ENCODE measurements at places on chromosomes 11 and 22.

GRCh38 chr11:15910761-15911160 lies 445.6 kb downstream of the SOX6 start:
- DNase-seq, result no peak

DNA sequence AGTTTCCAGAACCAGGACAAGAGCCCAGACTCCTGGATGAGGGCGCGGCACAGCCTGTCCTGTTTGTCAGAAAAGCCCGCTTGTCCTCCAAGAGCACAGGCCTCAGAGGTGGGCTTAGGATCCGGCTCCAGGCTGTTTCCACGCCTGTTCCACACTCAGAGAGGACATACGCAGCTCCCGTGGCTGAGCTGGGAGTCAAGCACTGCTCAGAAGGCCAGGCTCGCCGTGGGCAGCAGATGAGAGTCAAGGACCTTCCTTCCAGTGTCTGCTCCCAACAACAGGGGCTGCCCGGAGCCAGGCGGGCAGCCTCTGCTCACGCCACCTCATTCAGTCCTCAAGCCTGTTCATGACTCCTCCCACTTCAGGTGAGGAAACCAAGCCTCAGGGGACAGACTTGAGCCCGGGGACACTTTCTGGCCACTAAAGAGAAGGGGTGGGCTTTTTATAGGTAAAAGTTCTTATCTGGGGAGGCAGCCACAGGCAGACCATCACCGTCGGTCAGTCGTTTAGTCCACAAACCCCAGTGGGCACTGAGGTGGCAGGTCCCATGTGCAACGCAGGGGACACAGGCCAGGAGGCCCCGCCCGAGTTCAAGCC lies 3.8 kb downstream of the CYB5R3 start:
- no peak for DNase-seq

GRCh38 chr22:25598609-25599008 lies 34.1 kb downstream of the GRK3 start:
- no peak for DNase-seq

GRCh38 chr11:31499576-31500178 lies 9.7 kb downstream of the IMMP1L start:
- DNase-seq, result no peak

- no peak for DNase-seq
These were observed 107.1 kb upstream of the CD44 start for GRCh38 chr11:35031867-35032266.

DNA sequence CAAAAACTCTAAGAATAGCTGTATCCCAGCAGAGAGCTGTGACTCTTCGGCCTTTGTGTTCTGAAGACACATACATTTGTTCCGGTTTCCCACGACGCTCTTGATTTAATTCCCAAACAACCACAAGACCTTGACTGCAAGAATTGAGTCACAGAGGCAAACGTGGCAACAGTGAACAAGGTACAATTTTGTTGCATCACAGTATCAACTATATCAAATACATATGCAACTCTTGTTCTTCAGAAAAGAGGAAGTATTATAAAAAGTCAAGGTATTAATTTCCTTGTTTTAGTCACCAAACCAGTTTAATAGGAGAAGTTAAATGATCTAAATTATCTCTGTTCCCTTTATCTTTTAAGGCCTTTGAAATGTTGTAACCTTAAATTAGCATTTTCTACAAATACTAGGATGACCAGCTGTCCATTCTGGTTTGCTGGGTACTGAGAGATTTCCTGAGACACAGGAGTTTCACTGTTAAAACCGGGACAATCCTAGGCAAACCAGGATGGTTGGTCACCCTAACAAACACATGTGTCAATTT lies 11.1 kb downstream of the HPS5 start:
- DNase-seq, result peak; percentile 37

DNA sequence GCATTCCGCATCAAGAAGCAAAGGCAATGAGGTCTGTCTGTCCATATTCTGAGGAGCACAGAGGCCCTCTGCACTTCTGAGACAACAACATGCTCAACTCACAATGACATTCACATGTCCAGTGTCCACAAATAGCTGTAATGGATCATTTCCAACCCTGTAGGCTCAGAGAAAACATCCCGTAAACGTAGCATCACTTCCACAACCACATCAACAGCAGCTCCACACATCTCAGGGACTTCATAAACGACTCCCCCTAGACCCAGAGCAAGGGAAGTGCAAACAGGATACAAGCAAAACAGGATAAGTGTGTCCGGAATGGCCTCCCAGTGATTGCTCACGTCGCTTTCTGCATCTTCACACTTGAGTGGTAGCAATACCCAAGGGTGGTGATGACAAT lies 100.2 kb downstream of the SYN3 start:
- no peak for DNase-seq

DNA sequence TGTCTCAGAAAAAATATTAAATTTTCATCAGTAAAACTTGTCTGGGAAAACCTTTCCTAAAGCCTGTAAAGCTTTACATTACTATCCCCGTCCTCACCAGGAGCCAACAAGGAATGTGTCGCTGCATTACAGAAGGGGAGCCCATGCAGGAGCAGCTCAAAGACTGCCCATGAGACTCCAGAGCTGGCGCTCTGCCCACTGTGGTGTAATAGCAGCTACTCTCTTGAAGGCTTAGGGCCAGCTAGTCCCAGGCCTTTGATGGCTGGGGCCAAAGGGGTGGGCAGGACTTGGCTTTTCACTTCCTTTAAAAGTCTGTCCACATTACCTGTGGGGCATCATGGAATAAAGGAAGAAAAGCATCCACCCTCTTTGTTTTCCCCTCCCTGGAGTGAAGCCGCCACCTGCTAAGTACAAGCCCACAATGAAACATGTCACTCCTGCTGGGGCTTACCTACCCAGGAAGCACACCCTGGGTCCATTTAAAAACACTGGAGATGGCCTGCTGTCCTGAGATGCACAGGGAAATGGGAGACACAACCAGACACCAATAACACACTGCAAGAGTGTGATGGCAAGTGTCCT lies 150.7 kb downstream of the ADAMTS15 start:
- no peak for DNase-seq

GRCh38 chr11:4180441-4181183 lies 86.0 kb downstream of the RRM1 start:
- no peak for DNase-seq

- no peak for DNase-seq
These were observed 20.6 kb upstream of the EIF3M start for GRCh38 chr11:32562839-32563599.

GRCh38 chr11:114088216-114088615 lies 28.7 kb downstream of the ZBTB16 start:
- no peak for DNase-seq

DNA sequence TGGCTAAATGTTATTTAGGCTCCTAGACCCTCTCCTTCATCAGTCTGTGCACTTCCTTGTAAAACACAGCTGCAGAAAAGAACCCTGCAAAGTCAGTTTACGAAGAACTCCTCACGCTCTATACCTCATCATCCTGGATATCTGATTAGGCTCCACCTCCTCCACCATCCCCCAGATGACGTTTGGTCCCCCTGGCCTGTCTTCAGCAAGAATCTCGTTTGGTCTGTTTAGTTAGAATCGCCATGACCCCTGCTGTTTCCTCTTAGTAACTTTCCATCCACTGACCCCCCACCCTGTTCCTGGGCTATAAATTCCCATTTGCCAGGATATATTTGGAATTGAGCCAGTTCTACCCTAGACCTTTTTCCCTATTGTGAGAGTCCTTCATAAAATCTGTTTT lies 214.1 kb downstream of the OPCML start:
- no peak for DNase-seq

GRCh38 chr22:24321999-24322398 lies 51.4 kb downstream of the SPECC1L start:
- no peak for DNase-seq

- DNase-seq, result no peak
These were observed 24.2 kb downstream of the FBLN1 start for GRCh38 chr22:45526768-45527360.

DNA sequence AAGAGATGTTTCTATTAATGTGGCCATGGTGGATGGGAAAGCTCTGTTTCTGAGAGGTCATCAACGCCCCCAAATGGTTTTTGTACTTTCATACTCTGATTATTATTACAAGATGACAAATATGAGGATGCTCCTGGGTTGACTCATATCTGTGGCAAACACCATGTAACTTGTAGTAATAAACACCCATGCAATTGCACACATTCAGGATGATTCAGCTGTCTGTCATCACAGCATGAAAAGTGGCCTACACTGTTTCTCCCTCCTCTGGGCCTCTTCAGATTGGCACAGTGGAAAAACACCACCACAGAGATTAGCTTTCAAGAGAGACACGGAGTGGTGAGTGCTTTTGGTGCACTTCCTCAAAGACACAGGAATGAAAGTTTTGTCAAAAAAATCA lies 85.4 kb downstream of the MTNR1B start:
- no peak for DNase-seq

- DNase-seq, result no peak
These were observed 335.3 kb upstream of the SYN3 start for GRCh38 chr22:33393432-33393831.

- no peak for DNase-seq
These were observed 173.7 kb downstream of the CEP164 start for GRCh38 chr11:117501237-117501898.

DNA sequence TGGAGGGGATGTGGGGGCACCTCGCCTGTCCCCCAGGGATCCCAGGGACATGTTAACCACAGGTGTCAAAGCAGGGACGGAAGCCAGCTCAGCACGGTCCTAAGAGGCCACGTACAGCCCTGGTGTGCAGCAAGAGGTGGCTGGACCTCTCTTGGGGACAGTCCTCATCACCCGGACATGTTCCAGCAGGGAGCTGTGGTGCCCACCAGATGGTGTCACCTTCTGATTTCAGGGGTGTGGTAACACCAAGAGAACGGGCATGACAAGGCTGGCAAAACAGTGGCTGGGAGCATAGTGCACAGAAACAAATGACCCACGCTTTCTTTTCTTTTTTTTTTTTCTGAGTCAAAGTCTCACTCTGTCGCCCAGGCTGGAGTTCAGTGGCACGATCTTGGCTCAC lies 25.6 kb upstream of the COMT start:
- DNase-seq, result no peak

- no peak for DNase-seq
These were observed 2.9 kb downstream of the FAM111A start for GRCh38 chr11:59145534-59145933.

GRCh38 chr11:5837695-5838094 lies 4.0 kb downstream of the OR52E6 start:
- DNase-seq, result no peak

DNA sequence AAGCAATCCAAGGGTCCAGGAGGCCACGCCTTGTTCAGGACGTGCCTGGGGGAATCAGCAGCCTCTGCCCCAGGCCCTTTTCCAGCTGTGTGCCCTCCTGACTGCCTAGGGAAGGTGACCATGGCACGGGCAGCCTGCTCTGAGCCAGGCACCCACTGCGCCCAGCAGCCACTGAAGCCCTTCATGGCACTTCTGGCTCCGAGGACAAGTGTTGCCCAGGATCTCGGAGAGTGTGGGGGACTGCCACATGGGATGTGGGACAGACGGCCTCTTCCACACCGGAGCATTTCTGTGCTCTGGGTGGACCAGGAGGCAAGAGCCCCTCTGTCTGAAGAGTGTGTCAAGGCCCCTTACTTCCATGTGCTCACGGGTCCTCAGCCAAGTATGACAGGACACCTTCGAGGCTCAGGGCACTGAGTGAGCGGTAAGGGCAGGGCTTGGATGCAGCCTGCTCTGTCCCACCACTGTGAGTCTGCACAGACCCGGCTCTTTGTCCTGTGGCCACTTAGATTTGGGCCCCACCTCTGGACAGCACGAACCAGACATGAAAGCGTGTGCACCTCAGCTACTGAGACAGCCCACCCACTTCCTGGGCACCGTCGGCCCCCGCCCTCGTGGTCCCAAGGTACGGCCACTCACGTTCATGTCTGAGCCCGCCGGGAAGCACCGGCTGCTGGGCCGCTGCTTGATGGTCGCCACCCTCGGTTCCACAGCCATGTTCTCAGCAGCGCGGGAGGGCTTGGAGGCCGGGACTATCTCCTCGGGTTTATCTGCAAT lies 93.6 kb downstream of the CTTN start:
- DNase-seq, result no peak

DNA sequence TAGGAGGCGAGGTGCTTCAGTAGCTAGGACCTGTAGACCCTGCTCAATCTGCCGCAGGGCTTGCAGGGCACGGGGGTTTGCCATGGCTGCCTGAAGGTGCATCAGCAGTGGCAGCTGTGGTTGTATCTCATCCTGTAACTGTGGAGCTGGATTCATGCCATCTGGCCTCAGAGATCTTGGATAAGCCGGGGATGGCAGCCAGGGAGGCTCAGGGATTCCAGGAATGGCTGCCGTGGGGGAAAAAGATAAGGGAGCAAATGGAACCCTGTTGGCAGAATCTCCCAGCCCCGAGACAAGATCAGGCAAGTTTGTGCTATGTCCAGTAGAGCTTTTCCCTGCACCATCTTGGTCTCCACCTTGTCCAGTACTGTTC lies 1.8 kb downstream of the UBQLN3 start:
- no peak for DNase-seq

DNA sequence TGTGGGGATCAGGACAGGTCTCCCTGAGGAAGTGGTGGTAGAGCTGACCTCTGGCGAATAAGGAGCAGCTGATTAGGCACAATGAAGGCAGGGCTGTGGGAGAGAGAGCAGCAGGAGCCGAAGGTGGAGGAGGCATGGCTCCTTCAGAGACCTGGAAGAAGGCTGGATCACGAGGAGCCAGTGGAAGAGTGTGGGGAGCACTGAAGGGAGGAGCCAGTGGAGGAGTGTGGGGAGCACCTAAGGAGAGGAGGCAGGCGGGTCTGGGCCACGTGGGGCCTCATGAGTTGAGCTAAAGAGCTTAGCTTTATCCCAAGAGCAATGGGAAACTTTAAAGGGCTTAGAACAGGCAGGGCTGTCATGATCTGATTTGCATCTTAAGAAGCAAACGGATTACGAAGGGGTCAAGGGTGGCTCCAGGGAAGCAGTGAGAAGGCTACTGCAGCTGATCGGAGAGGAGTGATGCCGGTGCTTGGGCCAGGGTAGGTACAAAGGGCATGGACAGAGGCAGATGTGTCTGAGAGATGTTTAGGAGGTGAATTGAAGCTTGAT lies 44.9 kb upstream of the EIF3D start:
- DNase-seq, result no peak

GRCh38 chr22:48187356-48187755 lies 1424.9 kb downstream of the TBC1D22A start:
- DNase-seq, result no peak

GRCh38 chr11:68890490-68891231 lies 13.0 kb downstream of the MRPL21 start:
- DNase-seq, result no peak

- no peak for DNase-seq
These were observed 37.7 kb upstream of the SPTBN2 start for GRCh38 chr11:66766681-66767080.

GRCh38 chr11:67541198-67541597 lies 18.0 kb upstream of the CABP2 start:
- no peak for DNase-seq
